ENCODE measurements at places on chromosomes 7 and 10.

DNA sequence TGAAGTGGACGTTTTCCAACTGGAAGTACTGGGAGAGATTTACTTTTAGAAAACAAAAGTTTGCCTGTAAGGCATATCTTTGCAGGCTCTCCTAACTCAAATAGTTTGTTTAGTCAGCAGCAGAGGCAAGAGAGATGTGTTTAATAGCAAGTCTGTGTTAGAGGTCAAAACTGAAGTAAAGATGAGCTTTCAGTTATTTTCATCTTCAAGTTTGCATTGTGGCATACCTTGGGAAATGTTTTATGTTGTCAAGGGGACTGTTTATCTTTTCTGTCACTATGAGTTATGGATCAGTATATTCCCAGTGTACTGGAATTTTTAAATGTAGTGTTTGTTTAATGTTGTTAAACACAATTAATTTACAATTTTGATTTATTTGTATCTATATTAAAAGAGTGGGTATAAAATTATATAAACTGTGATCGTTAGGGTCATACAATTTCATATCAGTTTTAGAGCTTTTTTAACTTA, 169.7 kb upstream of the PPP1R3A start:
- no peak for DNase-seq

DNA sequence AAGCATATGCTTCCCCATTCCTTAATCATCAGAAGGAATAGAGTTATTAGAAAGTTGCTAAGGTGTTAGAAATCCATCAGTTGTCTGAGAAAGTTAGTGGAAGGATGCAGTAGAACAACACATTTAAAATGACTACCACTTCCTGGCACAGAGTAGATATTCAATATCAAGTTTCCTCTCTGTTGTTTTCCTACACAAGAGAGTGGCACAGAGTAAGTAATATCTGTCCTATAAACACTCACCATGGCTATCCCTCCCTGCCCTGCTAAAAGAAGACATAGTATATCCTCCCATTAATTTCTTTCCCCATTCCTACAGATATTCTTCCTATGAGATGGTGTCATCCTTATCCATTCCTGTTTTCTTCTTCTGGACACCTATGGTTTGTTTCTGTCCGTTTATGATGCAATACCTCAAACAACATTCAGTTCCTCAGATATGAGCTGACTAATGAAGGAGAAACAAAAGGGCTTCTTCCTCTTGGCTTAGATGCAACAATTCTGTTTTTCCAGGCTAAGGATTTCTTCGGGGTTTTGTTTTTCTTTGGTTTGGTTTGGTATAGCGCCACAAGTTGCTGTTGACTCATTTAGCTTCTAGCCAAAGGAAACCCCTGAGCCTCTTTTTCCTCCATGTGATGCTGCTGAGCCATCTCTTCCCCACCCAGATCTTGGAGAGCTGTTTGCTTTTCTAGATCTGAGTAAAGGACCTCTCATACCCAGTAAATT, 32.9 kb upstream of the BPGM start:
- peak; percentile 98 for DNase-seq

GRCh38 chr7:73539709-73540108, 17.6 kb upstream of the BAZ1B start:
- no peak for DNase-seq

- no peak for DNase-seq
Observed at GRCh38 chr7:84207025-84207424, 12.4 kb upstream of the SEMA3A start.

GRCh38 chr7:94748376-94748775, 92.4 kb upstream of the SGCE start:
- DNase-seq, result no peak

DNA sequence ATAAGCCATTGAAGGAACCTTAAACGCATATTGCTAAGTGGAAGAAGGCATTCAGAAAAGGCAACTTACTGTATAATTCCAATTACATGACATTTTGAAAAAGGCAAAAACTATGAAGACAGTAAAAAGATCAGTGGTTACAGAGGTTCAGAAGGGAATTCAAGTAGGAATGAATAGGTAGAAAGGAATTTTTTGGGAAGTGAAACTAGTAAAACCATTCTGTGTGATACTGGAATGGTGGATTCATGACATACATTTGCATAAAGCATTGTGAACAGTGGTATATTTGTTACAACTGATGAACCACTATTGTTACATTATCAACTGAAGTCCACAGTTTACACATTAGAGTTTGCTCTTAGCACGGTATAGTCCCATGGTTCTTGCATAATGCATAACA, 114.2 kb upstream of the GPR22 start:
- DNase-seq, result peak; percentile 14

DNA sequence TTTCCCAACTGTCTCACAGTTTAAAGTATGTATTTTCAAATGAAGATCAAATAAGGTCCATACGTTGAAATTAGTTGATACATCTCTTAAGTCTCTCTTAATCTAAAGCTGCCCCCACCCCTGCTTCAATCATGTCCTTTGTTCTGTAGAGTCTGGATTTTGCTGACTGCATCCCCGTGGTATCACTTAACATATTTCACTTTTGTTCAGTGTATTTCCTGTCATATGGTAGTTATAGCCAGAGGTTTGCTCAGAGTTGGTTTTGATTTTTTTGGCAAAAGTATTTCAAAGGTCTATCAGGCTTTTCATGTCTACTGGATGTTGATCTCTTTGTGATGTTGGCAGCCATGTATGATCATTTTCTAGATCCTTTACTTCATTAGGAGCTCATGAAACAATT, 54.4 kb upstream of the ARID5B start:
- no peak for DNase-seq

GRCh38 chr10:89869592-89870156, 168.3 kb downstream of the KIF20B start:
- no peak for DNase-seq

DNA sequence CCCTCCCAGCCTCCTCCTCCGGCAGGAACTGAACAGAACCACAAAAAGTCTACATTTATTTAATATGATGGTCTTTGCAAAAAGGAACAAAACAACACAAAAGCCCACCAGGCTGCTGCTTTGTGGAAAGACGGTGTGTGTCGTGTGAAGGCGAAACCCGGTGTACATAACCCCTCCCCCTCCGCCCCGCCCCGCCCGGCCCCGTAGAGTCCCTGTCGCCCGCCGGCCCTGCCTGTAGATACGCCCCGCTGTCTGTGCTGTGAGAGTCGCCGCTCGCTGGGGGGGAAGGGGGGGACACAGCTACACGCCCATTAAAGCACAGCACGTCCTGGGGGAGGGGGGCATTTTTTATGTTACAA, 83.3 kb downstream of the PAX2 start:
- no peak for DNase-seq

GRCh38 chr7:87316097-87316700, 29.3 kb upstream of the CROT start:
- DNase-seq, result no peak

DNA sequence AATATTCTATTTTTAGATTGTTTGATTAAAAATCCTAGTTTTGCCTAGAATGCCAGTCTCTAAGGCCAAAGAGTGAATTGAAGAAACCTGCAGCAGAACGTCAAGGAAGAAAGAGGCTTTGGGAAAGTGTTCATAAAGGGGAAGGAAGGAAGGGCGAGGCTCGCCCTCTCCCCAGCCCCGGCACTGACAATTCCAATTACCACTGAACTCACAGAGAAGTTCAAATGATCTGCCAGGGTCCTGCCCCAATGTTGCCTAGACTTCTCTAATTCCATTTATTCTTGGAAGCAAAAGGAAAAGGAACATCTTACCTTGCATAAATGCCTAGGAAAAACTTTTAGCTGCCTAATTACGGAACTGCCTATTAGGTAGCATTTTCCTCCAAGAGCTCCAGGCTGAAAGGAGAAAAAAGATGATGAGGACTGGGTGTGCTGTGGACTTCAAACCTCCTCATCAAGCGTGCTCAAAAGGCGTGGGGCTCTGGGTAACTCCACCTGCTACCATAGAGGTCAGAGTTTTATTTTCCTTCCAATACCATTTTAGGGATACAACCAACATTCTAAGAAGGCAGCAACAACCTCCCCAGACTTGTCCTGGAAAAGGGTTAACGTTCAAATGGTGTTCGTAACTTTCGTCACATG, 134.5 kb downstream of the PKD1L1 start:
- no peak for DNase-seq

- no peak for DNase-seq
Observed at GRCh38 chr7:55518836-55519235, 53.5 kb downstream of the VOPP1 start.

DNA sequence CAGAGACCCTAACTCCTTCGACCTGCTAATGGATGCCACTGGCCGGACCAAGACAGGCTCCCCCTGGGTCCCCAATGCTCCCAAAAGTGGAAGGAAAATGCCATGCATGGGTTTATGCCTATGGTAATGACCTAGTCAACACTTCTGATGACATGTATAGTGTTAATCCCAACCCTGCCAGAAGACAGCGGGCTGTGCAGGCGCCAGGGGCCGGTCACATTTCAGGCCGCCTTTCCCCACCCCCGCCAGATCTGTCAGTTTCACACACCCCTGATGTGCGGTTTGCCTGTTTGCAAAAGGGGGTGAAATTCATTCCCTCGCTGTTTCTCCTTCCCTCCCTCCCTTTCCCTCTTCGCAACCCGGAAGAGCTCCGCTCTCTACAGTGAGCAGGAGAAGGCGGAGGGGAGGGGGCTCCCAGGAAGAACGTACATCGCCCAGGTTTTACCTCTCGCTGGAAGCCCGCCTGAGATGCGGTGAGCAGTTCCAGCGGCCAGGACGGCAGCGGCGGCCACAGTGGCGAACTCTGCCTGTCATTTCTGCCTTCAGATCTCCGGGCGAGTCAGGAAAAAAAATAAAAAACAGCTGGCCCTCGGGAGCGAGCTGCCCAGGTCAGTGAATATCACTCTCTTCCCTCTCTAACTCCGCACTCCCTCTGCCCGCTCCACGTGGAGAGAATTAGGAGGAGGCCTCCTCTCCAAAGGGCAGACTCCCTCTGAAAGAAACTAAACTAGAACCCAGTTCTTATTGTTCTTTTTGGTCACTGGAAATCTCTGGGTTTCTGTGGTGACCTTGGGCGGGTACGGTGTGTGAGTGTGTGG, 9.4 kb upstream of the GATA3 start:
- DNase-seq, result no peak

DNA sequence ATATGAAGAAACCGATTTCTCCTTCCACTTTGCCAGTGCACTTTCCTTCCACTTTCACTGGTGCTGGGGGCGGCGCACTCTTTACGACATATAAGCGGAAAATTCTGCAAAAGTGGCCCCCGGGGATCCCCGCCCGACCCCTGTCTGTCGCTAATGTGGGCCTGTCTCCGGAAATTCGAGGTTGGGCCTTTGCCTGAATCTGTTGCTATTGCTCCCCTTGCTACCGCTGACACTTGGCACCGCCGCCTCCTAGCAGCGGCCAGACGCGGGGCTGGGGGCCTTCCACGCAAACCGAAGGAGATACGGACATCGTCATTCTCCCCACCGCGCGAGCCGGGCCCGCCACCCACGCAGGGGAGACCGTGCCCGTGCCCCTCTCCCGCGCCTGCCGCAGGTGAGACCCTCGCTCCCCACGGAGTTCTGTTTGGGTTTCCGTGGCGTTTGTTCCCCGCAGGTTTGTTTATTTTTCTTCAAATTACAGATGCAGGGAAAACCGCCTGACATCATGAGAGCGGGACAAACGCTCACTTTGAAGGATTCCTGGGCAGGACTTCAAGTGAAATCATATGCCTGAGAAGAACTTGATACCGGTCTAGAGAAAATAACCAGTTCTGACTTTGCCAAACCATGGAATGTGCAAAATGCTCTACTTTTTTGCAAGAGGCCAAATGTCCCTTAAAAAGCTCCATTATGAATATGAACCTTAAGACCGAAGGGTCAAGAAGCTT, 5.0 kb downstream of the TWIST1 start:
- peak; percentile 96 for DNase-seq

- no peak for DNase-seq
Observed at GRCh38 chr7:24501009-24501408, 72.2 kb upstream of the PALS2 start.

DNA sequence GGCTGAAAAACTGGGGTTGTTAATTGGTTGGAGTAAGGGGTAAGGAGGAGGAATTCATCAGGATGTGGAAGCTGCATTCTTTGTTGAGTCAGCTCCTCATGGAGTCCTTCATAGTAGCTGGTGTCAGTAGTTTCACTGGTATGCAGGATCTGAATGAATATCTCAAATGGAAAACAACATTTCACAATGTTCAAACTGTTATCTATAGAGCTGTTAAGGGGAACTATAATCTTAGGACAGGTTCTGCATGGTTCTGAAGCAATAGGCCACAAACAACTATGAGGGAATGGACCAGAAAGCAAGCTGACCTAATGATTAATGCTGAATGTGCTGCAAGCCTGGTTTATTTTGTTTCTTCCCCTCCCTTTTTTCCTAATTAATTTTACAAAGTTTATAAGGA, 225.8 kb downstream of the IPMK start:
- peak; percentile 51 for DNase-seq

GRCh38 chr10:11096422-11096821, 78.8 kb downstream of the CELF2 start:
- DNase-seq, result no peak

- no peak for DNase-seq
Observed at GRCh38 chr10:128147064-128147463, 20.8 kb upstream of the MKI67 start.

- peak; percentile 70 for DNase-seq
Observed at GRCh38 chr10:14543046-14543903, 212.6 kb upstream of the FRMD4A start.

- no peak for DNase-seq
Observed at GRCh38 chr10:58698777-58699356, 186.2 kb downstream of the BICC1 start.

DNA sequence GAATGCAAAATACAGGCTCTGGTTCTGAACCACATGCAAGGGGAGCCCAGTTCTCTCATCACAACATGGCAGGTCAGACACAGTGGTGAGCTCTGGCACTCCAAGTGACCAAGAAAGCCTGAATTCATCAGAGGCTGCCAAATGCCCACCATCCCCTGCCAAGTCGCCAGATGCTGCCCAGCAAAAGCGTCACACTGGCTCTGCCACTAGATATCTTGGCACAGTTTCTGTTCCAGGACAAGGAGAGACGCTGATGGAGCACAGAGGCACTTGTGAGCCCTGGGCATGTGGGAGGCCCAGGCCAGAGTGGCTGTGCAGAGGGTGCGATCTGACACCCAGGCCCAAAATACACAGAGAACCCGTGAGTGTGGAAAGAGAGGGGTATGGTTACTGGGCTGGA, 57.8 kb downstream of the GAD2 start:
- DNase-seq, result no peak

GRCh38 chr7:36943591-36944435, 219.5 kb upstream of the AOAH start:
- no peak for DNase-seq

GRCh38 chr10:129179972-129180678, 286.9 kb upstream of the MGMT start:
- no peak for DNase-seq

DNA sequence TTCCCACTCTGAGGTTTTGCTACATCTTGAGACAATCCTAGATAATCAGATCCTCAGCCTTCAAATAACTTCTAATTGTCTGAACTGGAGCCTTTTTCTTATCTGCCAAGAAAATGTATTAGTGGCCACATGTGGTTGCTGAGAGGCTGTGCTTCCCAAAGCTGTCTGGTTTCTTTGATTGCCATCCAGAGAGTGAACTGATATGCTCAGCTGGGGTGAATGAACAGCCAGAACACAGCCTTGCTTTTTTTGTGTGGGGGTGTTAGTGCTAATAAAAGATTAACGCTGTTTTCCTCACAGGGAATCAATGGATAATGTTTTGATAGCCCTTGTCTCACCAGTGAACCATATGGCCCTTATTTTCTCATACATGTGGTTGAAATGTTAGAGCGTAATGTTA, 66.9 kb downstream of the BBS9 start:
- DNase-seq, result peak; percentile 74

GRCh38 chr10:113035732-113036312, 85.8 kb downstream of the TCF7L2 start:
- DNase-seq, result no peak

- peak; percentile 83 for DNase-seq
Observed at GRCh38 chr10:92567952-92568600, 5.8 kb downstream of the IDE start.
